ENCODE measurements at places on chromosomes 16 and 17.

DNA sequence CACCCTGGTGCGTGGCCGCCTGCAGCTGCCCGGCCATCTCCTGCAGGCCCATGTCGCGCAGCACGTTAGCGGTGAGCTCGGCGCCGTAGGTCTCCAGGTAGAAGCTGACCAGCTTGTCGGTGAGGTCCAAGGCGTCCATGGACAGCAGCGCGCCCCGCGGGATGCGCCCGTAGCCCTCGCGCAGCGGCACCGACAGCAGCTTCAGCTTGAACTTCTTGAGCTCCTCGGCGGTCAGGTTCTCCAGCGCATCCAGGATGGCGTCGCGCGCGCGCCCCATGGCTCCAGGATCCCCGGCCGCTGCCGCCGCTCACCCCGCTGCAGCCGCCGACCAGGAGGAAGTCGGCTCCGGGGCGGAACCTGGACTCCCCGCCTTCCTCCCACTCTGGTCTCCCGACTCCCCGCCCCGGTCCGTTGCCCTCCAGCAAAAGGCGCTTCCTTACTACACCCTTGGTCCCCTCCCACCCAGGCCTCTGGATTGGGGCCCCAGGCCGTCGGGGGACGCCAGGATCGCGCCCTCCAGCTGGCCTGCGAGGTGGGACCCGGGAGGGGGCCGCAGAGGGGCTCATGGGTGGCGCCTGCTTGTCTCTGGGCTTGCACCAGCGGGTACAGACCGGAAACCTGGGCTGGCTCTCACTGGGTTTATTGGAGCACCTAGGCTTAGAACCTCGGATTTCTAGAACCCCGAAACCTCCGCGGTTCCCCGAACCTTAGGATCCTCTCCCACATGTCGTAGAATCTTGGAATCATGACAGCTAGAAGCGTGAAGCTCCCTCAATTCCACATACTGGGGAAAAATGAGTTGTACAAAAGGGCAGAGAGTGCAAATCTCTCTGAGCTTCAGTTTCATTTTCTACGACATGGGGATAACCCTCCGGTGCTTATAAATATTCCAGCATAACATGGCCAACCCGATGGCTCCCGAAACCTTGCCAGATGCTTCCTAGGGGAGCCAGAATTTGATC, at the start of gene PYCARD:
TSS of gene PYCARD (minus strand) at position 347 of the 962 bp plus-strand sequence. CDS start at position 277, 70 bp downstream.
- peak; percentile 53 for DNase-seq

GRCh38 chr16:77807021-77807420, 18.7 kb downstream of the VAT1L start:
- DNase-seq: no peak

DNA sequence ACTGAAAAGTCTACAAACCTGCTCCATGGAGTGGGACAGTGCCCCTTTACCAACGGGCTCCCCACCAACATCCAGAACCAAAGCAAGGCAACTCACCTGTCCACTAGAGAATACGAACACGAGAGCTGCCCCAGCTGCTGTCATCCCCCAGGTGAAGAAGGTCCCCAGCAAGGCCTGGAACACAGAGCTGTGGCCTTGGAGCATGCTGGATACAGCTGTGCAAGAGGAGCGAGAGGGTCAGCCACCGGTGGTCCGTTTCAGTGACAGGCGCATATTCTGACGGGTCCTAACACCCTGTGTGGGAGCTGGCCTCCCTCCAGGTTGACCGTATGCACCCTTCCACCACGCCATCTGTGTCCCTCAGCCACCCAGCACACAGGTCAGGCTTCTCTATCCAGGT, 3.9 kb downstream of the SLC39A11 start:
- no peak for DNase-seq

DNA sequence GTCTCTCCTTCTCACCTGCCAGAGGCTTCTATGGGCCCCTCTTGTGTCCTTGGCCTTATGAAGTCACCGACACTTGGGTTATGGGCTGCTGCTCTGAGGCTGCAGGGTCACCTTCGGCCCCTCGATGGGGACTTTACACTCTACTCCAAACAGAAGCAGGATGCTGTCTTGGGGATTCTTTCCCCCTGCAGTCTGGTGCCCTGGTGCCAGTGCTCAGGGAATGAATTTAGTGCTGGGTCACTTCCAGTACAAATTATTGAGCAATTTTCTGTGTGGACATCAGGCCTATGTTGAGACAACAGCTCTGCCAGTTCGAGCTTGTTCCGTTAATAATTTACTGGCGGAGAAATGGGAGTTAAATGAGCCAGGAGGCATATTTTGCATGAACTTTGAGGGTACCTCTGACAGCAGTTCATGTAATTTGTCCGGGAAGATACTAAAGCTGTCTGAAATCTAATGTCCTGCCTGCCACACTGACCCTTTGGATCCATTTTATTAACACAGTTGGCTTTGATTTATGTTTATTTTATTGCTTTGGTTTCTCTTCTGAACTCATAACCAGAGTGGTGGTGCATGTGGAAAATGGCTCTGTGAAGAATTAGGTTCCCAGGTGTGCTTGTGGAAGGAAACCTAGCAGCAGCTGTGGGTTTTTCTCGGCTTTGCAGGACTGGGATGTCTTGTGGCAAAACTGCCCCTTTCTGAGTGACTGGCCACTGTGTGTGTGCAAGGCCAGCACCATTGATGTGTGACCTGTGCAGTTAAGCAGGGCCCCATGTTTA, 34.1 kb upstream of the DHX8 start:
- no peak for DNase-seq

DNA sequence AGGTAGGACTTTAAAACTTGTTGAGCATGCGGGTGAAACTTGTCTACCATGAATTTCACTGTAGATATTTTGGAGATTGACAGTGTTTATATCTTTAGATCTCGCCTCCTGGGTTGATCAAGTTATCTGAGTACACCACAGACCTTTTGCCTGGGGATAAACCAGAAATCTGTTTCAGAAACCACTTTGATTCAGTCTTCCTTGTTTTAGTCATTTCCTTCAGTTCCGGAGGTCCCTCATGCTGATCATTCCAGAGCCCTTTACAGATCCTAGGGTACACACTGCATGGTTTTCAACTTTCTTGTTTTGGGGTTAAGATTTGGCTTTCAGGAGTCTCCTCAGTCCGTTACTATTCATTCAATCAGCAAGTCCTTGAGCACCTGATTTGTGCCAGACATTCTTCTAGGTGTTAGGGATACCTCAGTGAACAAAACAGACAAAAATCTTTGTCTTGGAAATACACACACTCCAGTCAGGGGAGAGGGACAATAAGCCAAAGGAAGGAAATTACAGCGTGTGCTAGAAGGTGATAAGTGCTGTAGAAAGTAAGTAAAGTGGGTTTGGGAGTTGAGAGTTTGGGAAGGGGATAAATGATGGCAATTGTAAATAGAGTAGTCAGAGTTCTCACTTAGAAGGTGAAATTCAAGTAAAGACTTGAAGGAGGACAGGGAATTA, 12.2 kb downstream of the NOD2 start:
- DNase-seq: no peak

DNA sequence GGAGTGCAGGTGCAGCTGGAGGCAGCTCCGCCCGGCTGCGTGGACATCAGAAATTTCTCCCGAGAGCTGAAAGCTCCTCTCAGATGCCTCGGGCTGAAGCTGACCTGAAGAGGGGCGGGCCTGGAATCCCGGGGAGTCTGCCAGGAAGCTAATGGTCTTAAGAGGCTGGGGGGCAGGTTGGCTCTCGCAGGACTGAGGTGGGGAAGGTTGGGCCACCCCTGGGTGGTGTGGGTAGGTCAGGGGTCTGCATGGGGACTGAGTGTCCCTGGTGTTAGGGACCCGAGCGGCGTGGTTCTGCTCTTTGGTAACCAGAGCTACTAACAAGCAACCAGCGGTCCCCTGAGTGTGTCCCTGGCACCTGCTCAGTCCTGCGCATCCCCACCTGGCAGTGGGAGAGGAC, 3.5 kb downstream of the CHMP6 start:
- DNase-seq: peak; percentile 5

- DNase-seq: no peak
Observed at GRCh38 chr17:12744298-12744697, 45.0 kb upstream of the ARHGAP44 start.

- DNase-seq: no peak
Observed at GRCh38 chr17:64920419-64921172, 1.3 kb upstream of the LRRC37A3 start.

DNA sequence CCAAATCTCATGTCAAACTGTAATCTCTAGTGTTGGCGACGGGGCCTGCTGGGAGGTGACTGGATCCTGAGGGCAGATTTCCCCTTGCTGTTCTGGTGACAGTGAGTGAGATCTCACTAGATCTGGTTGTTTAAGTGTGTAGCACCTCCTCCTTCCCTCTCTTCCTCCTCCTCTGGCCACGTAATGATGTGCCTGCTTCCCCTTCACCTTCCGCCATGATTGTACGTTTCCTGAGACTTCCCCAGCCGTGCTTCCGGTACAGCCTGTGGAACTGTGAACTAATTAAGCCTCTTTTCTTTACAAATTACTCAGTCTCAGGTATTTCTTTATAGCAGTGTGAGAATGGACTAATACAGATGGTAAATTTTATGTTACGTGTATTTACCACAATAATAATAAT, 49.2 kb downstream of the METTL16 start:
- no peak for DNase-seq

DNA sequence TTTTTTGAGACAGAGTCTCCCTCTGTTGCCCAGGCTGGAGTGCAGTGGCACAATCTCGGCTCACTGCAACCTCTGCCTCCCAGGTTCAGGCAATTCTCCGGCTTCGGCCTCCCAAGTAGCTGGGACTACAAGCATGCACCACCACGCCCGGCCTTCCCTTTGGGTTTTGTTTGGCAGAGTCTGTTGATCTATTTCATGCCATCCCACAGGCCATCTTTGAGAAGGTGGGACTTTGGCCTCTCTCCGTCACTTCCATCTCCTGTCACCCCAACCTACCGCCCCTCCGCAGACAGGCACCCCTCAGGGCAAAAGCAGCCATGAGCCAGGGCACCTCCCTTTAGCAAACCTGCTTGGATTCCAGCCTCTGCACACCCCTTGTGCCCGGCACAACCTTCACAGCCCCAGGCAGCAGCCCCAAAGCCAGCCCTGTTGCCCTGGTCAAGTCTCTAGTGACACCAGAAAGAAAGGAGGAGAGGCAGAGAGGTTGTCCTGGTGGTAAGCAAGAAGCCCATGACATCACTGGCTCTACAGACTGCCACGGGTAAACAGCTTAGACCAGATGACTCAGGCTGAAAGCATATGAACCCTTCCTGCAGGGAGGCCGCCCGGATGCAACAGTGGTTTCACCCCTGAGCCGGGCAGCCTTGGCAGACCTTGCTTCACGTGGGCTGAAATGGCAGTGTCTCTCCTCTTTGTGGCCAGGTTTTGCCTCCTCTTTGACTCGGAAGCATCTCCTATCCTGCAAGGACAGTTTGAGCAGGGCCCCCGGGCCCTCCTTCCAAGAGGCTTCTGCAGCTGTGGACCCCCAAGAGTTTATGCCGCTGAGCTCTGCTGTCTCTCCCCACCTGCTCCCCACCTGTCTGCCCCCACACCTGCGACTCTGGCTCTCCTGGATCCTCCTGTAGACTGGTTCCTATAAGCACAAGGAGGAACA, 8.1 kb upstream of the TIMP2 start:
- peak; percentile 75 for DNase-seq

DNA sequence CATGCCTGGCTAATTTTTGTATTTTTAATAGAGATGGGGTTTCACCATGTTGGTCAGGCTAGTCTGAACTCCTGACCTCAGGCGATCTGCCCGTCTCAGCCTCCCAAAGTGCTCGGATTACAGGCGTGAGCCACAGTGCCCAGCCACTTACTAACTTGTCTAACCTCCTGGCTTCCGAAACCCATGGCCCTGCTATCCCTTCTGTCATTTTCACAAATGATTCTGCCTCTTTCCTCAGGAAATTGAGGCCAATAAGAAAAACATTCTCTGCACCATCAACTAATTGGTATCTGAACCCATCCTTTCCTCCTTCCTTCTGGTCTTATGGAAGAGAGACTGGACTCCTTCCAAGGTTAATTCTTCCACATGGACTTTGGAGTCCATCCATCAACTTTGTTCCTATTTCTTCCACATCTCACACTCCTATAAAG, 27.9 kb upstream of the TNRC6A start:
- DNase-seq: no peak

GRCh38 chr17:50931144-50931908, 65.2 kb upstream of the TOB1 start:
- DNase-seq: peak; percentile 66

DNA sequence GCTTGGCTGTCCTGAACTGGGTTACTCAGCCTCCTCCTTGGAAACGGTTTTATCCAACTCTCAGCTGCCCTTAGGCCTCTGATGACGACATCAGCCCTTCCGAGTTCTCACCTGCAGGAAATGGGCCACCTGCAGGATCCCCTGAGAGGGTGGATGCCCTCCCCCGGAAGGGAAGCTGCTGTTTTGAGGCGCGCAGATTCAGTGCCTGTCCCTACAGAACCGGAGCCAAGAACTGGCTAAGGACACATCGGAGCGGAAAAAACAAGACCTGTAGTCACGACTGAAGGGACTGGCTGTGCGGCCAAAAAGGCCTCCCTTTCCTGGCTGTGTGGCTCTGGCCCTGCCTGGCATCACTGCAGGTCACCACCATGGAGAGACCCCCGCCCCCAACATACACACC, 11.7 kb upstream of the C16orf95 start:
- no peak for DNase-seq

GRCh38 chr17:49992933-49993422, 2.0 kb downstream of the DLX3 start:
- DNase-seq: no peak

DNA sequence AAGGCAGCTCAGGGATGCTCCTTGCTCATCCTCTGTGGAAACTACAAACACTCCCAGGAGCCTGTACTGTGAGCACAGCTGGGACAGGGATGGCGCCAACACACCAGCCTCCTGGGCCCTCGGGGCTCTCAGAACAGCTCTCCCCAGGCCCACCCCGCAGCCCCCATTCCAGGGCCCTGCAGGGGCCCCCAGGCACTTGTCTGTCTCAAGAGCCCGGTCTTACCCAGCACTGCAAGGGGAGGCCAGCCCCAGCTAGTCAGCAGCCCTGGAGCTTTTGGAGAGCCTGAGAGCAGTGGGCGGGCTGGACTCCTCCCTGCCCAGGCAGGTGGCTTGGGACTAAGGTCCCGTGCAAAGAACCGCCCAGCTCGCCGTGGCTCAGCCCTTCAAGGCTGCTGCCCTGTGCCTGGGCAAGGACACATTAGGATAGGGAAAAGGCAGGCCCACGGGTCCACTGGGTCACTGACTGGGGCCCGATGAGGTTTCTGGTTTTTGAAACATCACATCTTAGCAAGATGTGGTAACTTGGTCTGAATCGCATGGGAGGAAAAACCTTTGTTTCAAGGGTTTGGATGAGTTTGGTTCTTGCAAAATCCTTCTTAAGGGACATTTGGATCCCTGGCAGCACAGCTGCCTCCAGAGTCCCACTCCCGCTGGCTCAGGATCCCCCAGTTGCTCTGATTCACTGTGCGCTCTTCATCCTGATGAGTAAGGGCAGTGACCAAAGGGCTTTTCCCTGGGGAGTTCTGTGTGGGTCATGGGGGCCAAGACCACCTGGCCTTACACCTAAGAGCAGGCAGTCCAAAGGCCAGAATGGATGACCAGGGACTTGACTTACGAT, 2.8 kb downstream of the DNASE1L2 start:
- DNase-seq: no peak

- peak; percentile 94 for DNase-seq
Observed at GRCh38 chr16:75566040-75566757, at the start of gene GABARAPL2. Gene GABARAPL2, plus strand, starts transcription at chr16:75566379. Its CDS starts 108 bp downstream, at chr16:75566487.

- DNase-seq: peak; percentile 15
Observed at GRCh38 chr17:40937384-40937819, at the start of gene KRT23. Gene KRT23, minus strand, starts transcription at chr17:40937646. Its CDS starts 1,043 bp downstream, at chr17:40936603.

GRCh38 chr16:776824-777223, 11.4 kb downstream of the RPUSD1 start:
- no peak for DNase-seq

GRCh38 chr17:41870627-41871026, 5.4 kb upstream of the KLHL11 start:
- no peak for DNase-seq

GRCh38 chr17:36024106-36024869, 6.5 kb upstream of the CCL23 start:
- DNase-seq: no peak
